Activated CD8-positive, alpha-beta T cell treated with anti-CD3 and anti-CD28 coated beads, Interleukin-2, amount 10 ng/mL, durations not matched to agents 7 days and 5 days (primary cell): ENCODE measurements at places on chromosomes 7 and 10. TPM values are rescaled to one million over a fixed set of nuclear protein-coding genes. Genes with fewer than 3 reads are reported as not detected.

DNA sequence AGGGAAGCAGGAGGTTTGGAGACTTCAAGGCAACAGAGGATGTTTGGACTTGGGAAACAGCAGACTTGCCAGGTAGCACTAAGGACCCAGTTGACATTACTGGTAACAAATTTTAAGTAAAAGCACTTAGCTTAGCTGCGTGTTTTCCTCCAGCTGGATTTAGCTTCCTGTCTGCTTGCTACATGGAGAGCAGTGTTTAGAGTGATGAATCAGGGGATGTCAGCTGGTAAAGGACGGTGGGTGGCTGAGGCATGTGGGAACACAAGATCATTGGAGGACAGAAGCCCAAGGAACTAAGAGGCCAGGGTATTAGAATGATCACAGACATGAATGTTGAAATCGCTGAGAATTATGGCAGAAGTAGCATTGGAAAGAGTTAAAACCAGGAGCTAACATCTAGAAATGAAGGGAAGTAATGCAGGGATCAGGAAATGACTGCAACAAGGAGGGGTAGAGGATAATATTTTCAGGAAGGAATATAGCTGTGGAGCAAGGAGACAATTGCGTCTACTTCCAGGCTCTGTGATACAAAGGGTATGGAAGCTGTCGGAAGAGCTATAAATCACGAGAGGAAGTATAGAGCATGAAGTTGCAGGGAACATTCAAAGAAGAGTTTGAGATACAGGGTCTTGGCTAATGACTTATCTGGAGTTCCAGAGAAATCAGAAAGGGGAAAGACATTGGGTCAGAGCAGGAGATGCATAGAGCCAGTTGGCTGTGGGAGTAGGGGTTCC lies 34.4 kb downstream of the CALD1 start:
- DNase-seq, result no peak

DNA sequence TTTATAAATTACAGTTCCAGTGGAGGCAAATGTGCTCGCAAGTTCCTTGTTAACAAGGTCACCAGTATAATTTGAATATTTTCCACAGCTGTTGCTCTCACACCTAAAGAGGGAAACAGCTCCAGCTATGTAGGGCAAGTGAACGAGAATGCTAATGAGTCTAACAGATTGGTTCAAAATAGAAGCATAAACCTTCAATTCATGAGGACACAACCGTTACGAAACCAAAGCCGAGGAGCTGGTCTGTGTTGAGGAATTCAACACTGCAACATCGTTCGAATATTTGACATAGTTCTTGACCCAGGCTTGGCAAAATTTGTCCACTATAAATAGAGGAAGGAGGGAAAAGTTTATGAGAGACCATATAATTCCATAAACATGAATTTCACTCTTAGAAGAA lies 161.3 kb downstream of the KLF6 start:
- DNase-seq, result no peak

Gene AEBP1
- 13.0 TPM for total RNA-seq

DNA sequence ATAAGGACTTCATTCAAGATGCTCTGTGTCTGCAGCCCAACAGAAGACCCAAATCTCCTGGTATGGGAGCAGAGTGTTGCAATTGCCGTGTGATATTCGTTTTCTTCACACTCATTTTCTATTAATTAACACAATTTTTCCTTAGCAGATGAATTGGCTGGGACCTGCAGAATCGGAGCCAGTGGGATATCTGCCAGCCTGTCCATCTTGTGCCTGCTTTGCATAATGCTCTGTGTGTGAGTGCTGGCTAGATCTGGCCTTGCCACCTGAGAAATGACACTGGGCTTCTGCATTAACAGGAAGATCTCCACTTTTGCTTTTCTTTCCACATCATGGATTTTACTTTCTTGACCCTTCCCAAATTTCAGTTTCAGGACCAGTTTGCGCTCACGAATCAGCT lies 70.4 kb upstream of the GPR158 start:
- no peak for DNase-seq

Gene PLOD3
- total RNA-seq, result 51.1 TPM

- DNase-seq, result no peak
Measured at GRCh38 chr7:7869651-7870050, 98.9 kb upstream of the GLCCI1 start.

Gene SLC39A12
- not detected for total RNA-seq

GRCh38 chr7:73841689-73842066 lies 638 bp downstream of the METTL27 start:
- no peak for DNase-seq

Gene COL26A1
- not detected for total RNA-seq
